ENCODE measurements at places on chromosomes 5 and 9.

- DNase-seq, result no peak
Observed at GRCh38 chr5:158832731-158833130, 267.0 kb downstream of the EBF1 start.

DNA sequence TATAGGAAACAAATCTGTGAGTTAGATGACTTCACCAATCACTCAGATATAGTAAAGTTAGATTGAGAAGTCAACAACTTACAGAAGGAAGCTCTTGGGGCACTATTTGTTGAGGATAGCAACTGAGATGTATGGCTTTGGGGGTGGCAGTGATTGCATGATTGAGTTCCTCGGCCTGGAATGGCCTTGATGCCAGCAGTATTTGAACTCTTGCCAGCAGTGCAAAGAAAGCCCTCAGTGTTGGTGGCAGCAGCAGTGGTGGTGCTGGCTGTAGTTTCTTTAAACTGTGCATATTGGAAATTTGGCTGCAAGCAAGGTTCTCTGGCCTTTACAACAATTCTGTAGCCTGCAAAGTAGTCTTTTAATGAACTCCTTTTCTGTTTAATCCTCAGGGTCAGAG is 41.4 kb upstream of the PJA2 start:
- DNase-seq, result no peak

- DNase-seq, result no peak
Observed at GRCh38 chr9:40907657-40908624, 220.5 kb downstream of the FOXD4L6 start.

GRCh38 chr5:126865299-126865698 is 88.4 kb downstream of the LMNB1 start:
- no peak for DNase-seq

- DNase-seq, result no peak
Observed at GRCh38 chr5:136032564-136032963, 3.8 kb downstream of the TGFBI start.

All from DMS 273 treated with DMSO at 0.1 percent for 48 hours (cell line).